ENCODE measurements at places on chromosomes 2 and 18.

- DNase-seq, result no peak
Observed at GRCh38 chr2:99470957-99471356, 18.9 kb downstream of the REV1 start.

DNA sequence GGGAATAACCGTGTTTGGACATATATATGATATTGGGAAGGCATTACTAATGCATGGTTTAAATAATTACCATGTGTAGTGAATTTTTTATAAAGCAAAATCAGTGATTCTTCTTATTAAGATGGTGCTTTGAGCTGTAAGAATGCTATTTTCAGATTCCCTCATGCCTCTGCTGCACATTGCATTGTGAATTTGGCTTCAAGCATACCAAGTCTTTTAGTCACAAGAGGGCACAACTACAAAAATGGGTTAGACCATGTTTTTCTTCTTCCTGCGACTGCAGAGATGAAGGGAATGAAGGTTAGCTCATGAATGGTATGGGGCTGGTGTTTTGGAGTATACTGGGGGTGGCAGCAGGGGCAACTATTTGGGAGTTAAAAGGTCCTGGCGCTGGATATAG, 320.1 kb downstream of the SLC4A3 start:
- no peak for DNase-seq

GRCh38 chr2:120570546-120570945, 165.1 kb upstream of the GLI2 start:
- no peak for DNase-seq

GRCh38 chr2:86039963-86040655, 65.6 kb downstream of the POLR1A start:
- DNase-seq, result no peak

DNA sequence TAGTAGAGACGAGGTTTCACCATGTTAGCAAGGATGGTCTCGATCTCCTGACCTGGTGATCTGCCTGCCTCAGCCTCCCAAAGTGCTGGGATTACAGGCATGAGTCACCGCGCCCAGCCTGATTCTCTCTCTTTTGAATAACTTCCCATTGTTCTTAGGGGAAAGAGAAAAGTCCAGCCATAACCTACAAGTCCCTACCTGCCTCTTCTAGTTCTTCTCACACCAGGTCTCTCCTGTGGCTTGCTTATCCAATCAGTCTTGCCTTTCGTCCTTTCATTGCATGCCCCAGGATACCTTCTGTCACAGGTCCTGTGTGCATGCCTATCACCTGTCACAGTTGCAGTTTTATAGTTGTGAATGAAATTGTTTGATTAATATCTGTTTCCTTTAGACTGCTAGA, 148.1 kb downstream of the SLC4A3 start:
- DNase-seq, result no peak

- DNase-seq, result no peak
Observed at GRCh38 chr2:176979981-176980710, 232.4 kb upstream of the HNRNPA3 start.

- DNase-seq, result no peak
Observed at GRCh38 chr2:98654699-98655495, 46.5 kb downstream of the UNC50 start.

DNA sequence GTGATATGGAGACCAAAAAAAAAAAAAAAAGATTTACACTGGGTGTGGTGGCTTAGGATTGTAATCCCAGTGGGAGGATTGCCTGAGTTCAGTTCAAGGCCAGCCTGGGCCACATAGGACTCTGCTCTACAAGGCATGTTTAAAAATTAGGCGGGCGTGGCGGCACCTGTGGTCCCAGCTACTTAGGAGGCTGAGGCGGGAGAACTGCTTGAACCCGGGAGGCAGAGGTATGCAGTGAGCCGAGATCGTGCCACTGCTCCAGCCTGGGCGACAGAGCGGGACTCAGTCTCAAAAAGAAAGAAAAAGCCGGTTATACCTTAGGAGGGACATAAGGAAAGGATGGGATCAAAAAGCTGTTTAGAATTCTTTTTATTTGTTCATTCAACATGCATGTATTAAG, 707 bp upstream of the SPDYA start:
- DNase-seq, result no peak

DNA sequence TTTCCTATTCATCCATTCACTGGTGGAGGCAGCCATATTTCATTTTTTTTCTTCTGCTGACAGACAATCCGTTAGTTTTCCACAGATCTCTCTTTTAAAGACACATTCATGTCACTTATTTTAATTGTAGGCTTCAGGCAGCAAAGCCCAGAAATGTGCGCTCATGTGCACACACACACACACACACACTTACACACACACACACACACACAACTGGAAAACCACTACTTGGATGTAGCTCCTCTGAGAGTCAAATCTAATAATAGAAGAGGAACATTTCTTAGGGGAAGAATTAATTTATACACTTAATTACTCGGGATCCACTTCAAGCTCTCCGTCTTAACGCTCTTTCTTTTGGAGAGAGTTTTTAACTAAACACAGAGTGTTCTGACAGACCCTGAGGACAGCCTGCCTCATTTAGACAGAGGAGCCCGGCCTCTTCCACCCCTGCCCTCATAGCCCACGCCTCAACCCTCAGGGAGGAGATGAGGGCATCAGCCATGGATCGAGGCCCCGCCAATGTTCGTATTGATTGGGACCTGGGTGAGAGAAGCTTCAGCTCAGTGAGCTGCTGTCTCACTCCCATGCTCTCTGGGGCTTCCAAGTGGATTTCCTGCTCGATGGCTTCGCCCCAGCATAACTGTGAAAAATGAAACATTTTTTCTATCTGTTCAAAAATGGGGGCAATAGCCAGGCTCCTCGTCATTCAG, 261.4 kb upstream of the SKOR2 start:
- DNase-seq, result no peak

- DNase-seq, result no peak
Observed at GRCh38 chr18:59114160-59114559, 25.5 kb upstream of the SEC11C start.

GRCh38 chr2:173419506-173419905, 64.8 kb downstream of the CDCA7 start:
- DNase-seq, result no peak

- no peak for DNase-seq
Observed at GRCh38 chr18:42864876-42865275, 250.6 kb downstream of the RIT2 start.

DNA sequence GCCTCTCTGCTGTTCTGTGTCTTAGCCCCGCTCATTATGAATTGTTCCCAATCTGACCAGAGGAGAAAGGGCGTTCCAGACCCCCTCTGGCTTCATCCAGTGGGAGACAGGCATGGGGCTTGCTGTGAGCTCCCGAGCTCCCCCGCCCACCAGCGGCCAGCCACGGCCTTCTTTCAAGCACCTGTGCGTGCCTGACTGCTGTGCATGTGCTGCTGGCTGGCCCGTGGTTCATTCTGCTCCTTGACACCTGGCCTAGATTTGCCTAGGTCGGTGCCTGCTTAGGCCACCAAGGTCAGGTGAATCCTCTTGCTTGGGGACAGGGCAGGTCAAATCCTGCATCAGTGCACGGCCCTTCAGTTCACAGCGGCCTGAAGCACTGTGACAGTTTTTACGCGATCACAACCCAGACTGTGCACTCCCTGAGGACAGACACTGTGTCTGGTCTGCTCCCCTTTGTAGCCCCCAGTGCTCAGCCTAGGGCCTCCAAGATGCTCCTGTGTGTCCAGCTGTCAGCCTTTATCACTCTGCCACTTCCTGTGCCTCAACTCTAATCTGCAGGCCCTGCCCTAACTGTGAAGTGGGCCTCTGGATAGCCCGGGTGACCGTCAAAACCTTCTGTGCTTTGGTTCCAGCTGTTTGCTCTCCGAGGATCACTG, 3.6 kb upstream of the LPIN1 start:
- no peak for DNase-seq

DNA sequence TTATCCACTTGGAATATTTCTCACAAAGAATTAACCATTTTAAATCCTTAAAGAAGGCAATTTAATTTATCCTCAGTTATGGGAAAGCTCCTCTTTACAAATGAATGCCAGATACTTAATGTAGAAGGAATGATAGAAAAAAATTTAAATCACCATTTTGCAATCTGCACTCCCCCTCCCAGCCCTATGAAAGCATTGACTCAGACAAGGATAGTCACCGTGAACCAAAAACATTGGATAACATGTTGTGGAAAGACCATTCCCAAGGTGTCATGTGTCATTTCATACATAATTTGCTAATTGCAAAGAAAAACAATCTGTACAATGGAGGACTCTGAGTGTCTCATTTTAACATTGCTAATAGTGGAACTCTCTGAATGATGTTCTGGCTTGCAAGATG, 421.0 kb downstream of the TXNL1 start:
- DNase-seq, result no peak

- DNase-seq, result no peak
Observed at GRCh38 chr2:195628666-195629065, 28.4 kb upstream of the SLC39A10 start.

GRCh38 chr18:35923939-35924684, 48.4 kb upstream of the RMP24 start:
- DNase-seq, result no peak

DNA sequence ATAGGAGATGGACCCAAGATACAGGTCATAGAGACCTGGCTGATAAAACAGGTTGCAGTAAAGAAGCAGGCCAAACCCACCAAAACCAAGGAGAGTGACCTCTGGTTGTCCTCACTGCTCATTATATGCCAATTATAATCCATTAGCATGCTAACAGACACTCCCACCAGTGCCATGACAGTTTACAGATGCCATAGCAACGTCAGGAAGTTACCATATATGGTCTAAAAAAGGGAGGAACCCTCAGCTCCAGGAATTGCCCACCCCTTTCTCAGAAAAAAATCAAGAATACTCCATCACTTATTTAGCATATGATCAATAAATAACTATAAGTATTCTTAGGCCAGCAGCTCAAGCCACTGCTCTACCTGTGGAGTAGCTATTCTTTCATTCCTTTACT, 574.7 kb upstream of the ID2 start:
- no peak for DNase-seq

- DNase-seq, result no peak
Observed at GRCh38 chr2:241989074-241989473, 119.5 kb downstream of the RTP5 start.

DNA sequence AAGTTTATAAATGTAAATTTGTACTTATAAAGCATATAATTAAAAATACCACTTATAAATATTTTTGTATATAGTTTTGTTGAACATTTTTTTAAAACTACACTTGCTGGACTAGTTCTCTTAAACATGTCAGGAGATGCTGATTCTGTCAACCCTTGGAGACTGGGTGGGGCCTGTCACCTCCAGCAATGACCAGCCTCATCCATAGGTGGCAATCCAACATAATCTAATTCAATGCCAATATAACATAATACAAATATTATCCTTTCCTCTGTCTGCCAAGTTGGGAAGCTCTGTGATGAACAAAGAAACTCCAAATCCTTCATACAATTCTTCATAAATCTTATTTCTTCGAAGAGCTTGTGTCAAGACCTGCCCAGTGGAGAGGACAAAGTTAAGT, 140.4 kb downstream of the RBMS1 start:
- no peak for DNase-seq

GRCh38 chr2:132780651-132781050, 110.6 kb upstream of the LYPD1 start:
- DNase-seq, result no peak

DNA sequence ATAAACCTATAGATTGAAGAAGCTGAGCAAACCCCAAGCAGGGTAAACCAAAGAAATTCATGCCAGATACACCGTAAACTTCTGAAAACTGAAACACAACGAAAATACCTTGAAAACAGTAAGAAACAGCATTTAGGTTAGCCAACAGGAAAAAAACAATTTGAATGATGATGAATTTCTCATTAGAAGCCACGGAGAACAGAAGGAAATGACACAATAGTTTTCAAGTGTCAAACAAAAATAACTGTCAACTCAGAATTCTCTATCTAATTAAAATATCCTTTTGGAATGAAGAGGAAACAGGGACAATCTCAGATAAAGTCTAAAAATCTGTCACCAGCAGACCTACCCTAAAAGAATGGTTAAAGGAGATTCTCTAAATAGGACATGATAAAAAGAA, 37.3 kb upstream of the MALL start:
- no peak for DNase-seq

GRCh38 chr2:8290771-8291352, 391.0 kb upstream of the ID2 start:
- DNase-seq, result no peak

GRCh38 chr2:215722125-215722524, 286.3 kb upstream of the FN1 start:
- DNase-seq, result no peak

- no peak for DNase-seq
Observed at GRCh38 chr2:232854082-232854481, 16.0 kb upstream of the SNORC start.

GRCh38 chr18:67222887-67223286, 293.6 kb downstream of the DSEL start:
- no peak for DNase-seq

DNA sequence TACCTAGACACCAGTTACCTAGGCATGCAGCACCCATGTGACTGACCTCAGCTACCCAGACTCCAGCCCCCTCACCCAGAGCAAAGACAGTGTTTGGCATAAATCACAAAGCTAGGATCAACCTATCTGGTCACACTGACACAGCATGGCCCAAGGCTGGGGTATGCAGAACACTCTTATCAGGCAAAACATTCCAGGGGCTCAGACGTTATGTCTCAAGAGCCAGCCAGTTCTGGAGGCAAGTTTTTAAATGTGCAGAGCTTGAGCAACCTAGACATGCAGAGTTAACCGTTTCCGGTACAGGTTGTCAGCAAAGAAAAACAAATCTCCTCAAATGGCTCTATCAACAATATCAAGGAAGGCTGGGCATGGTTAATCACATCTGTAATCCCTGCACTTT, 92.8 kb downstream of the AP1S3 start:
- DNase-seq, result no peak

- DNase-seq, result no peak
Observed at GRCh38 chr2:152126664-152127063, 27.8 kb upstream of the CACNB4 start.

GRCh38 chr2:131125195-131125757, 20.1 kb downstream of the PLEKHB2 start:
- no peak for DNase-seq

- peak; percentile 36 for DNase-seq
Observed at GRCh38 chr2:196131384-196131937, 39.9 kb downstream of the STK17B start.

GRCh38 chr2:10425699-10426098, 22.4 kb downstream of the ODC1 start:
- no peak for DNase-seq

DNA sequence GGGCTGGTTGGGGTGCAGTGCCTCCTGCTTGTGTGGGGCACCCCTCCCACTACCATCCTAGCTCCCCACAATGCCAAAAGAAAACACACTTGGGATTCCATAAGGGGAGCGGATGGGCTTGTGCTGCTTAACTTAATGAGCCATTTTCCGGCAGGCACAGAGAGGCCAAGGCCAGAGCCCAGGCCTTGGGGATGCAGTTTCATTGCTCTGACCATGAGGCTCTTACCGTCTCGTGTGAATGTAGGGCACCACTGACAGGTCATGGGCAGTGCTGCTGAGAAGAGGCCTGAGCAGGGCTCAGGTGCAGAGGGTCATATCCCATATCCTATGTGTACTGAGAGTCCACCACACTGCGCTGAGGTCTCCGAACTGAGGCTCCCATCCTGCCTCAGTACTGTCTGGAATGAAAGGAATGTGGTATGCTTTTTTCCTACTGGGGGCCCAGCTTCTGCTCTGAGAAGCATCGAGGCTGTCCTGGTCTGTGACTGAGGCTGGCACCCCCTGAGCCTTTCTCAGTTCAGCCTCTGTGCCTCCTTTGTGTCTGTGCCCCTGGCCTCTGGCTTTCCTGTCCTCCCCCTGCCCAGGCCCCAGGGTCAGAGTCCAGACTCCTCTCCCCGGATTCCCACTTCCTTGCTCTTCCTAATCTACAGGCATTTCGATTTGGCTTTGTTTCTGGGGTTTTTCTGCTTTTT, 45.2 kb upstream of the MAPRE3 start:
- no peak for DNase-seq
